ENCODE measurements at places on chromosomes 6 and 20.

- no peak for DNase-seq
Measured at GRCh38 chr6:34346175-34347119, 46.0 kb downstream of the NUDT3 start.

DNA sequence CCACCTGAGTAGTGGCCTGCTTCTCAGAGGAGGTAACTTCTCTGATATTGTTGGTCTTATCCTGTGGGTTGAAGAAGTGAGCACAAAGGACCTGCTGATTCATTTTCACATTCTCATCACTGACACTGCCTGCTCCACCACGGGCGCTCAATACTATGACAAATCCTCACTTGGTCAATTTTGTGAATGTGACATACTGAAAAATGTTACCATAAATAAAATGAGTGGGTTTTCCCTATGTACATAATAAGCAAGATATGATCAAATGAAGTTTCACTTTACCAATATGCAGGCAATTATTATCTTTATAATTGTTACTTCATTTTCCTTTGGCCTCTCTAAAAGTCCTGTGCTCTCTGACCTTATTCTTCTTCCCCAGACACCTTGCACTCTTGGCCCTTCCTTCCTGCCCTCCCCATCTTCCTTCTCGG is 71.5 kb upstream of the RIPOR2 start:
- DNase-seq, result no peak

DNA sequence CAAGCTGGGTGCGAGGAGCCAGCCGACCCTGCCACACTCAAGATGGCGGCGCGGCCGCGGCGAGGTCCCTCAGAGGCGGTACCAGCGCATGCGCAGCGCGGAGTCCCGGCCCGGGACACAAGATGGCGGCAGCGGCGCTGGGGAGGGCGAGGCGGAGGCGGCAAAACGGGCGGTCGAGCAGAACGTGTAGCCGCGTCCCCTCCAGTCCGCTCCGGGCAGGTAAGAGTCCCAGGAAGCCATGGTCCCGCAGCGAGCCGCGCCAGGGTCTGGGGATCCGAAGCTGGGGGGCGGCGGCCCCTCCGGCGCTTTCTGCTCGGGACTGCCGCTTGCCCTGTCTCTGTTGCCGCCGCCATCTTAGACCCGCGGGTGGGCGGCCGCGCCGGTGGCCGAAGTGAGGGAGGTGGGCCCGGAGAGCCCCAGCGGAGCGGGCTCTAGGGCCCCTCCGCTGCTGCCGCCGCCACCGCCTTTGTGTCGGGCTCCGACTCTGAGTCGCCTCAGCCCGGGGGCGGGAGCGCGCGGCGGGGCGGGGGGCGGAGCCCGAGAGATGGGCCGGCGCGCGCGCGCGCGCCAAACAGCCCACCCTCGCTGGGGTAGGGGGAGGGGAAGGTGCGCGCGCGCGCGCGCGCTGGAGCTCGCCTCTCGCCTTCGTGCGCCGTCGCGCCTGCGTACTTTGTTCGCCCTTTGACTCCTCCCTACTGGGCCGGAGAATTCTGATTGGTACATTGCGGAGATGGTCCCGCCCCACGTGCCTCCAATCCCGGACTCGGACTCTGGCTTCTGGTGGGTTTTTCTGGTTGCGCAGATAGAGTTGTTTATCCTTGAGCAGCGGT is at the start of gene PCIF1:
TSS of gene PCIF1 (plus strand) at position 98 of the 830 bp plus-strand sequence. CDS start 4,317 bp downstream, outside the sequence.
- peak; percentile 90 for DNase-seq

DNA sequence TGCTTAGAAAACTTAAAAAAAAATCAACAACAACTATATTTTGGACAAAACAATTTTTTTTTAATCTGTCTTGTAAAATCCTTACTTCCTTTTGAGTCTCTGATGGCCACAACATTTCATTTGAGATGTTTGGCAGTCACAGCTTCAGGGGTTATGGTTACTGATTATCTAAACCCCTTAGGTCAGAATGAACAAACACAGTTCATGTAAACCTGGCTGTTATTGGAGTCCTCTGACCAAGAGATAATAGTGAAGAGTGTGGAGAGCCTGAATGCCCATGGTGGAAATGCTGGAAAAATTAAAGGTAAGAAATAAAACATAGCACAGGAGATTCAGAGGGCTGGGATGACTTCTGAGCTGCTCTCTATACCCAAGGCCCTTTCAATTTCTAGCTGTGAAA is 38.2 kb downstream of the TMX4 start:
- DNase-seq, result no peak

DNA sequence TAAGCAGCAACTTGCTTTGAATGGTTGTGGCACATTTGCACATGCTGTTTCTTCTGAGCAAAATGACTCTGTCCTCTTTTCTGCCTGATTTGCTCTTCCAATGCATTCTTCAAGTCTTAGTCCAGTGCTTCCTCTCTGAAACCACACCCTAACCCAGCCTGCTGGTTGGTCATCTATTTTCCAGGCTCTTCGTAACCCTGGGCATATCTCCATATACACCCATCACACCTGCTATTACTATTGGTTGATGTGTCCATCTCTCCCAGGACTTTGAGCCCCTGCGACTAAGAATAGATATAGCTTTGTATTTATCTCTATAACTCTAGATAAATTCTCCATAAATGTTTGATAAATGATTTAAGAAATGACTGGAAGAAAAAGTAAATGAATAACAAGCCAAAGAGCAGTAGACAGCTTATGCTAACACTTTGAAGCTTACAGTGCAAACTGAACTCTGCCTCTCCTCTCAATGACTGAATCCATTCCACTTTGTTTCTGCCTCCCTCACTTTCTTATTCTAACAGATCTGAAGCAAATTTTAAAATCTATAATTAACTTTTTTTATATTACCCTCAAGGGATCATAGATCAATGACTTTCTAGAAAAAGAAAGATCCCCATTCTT is 59.7 kb upstream of the NT5E start:
- no peak for DNase-seq

GRCh38 chr20:51639206-51639832 is 96.8 kb upstream of the NFATC2 start:
- DNase-seq, result no peak

DNA sequence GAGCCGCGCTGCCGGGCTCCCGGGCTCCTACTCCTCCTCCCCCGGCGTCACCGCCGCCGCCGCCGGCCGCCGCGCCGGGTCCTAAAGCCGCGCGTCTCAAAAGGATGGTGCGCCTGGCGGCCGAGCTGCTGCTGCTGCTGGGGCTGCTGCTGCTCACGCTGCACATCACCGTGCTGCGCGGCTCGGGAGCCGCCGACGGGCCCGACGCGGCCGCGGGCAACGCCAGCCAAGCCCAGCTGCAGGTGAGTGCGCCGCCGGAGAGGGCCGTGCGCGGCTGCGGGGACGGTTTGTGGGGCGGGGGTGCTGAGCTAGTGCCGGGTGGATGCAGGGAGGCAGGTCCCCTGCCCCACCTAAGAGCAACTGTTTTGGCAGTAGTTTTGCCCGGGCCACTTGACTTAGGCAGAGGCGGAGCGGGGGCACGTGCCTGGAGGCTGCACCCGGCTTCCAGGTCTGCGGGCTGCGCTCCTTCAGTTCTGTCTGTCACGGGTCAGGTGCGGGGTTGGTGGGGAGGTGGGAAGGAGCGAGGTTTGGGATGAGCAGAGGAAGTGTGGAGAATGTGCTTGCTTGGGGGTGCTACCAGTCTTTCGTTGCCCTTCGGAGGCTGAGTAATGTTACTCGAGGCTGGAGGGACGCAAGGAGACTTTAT is 722 bp downstream of the ISM1 start:
- peak; percentile 14 for DNase-seq

- DNase-seq, result no peak
Measured at GRCh38 chr6:159212525-159213280, 43.5 kb downstream of the FNDC1 start.

GRCh38 chr20:61719691-61720347 is 345.9 kb downstream of the TAF4 start:
- DNase-seq, result no peak

DNA sequence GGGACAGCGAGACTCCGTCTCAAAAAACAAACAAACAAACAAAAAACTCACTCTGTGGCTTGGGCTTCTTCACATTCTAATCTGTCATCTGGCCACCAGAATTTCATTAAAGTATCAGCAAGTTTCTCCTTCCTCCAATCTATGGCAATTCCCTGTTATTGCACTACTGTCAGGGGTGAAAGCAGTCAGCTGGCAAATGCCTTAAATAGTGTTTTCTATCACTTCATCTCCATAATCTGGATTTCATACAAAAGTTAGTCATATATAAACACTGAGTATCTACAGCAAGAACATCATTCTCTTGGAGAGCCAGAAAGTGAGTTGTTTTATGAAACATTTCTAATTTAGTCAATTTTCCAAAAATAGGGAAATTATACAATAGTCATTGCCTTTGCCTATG is 56.1 kb downstream of the PHACTR3 start:
- no peak for DNase-seq

DNA sequence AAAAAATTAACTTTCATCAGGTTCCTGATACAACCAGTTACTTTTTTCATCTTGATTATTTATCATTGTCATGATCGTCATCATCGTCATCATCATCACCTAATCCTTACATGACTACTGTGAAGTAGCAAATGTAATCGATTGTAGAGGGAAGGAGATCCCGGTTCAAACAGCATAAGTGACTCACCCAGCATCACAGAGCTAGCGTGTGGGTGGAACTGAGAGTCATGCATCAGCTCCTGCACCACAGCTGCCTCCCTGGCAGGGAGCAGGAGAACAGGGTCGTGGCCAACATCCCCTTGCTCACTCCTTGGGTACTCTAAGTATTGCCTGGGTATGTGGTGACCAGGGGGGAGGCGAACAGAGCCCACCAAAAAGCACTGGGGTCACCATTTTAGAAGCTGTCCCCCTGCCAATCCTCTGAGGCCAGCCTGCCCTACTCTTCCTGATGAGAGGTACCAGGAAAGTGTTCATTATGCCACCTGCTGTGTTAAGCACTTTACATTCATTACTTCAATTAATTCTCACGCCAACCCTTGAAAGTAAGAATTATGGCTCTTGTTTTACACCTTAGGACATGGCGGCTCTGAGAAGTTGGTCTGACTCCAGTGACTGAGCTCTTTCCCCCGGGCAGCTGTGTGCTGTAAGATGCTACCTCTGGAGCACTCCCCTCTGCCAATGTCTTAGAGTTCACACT is 425.2 kb downstream of the CD83 start:
- DNase-seq, result no peak

DNA sequence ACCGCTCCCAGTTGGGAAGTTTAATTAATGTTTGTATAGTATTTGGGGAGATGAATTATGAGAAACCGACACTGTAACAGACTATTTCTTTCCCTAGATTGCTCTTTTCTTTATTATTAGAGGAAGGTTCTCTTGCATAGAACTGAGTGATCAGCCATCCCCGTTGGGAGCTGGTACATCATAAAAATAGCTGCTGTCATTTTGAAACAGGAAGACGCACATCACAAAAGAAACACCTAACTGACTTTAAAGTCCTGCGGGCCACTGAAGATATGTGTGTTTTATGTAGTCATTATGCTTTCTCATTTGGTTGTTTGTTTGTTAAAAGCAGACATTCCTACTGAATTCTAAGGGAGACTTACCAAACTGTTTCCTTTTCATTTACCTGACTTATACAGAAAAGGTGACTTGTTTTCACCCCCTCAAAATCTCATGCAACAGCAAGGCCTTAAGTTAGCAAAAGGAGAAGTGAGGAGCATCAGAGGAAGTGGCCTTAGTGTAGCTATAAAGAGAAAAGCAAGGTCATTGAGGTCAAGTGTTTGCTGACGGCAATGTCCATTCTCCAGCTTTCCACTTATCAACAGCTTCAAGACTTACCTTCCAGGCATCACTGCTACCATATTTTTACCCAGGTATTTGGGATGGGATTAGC is 91.0 kb downstream of the PKHD1 start:
- DNase-seq, result no peak

GRCh38 chr6:147283460-147283859 is 79.2 kb downstream of the STXBP5 start:
- no peak for DNase-seq

GRCh38 chr6:53827531-53827930 is 32.7 kb downstream of the LRRC1 start:
- no peak for DNase-seq

DNA sequence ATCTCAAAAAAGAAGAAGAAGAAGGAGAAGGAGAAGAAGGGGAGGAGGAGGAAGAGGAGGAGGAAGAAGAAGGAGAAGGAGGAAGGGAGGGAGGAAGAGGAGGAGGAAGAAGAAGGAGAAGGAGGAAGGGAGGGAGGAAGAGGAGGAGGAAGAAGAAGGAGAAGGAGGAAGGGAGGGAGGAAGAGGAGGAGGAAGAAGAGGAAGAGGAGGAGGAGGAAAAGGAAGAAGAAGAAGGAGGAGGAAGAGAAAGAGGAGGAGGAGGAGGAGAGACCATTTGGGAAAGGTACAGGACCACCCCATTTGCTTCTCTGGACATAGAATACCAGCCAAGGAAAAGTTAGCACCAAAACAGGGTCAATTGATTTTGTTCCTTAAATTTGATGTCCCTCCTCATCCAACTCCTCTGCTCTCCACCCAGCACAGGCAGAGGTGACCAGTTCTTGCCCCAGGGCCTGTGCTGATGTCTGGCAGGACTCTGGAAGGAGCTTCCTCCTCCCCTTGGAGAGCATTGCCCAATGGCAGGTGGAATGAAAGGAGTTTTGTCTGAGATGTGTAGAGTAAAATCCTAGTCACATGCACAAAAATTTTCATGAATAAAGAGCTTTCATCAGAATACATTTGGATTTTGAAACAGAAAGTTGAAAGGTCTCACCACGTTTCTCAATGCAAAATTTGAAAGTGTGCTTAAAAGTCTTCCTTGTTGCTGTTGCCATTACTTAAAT is 182.9 kb downstream of the LY86 start:
- DNase-seq, result no peak

- DNase-seq, result no peak
Measured at GRCh38 chr6:57109880-57110279, 19.9 kb downstream of the ZNF451 start.

GRCh38 chr6:157978021-157978783 is 3.5 kb upstream of the SYNJ2 start:
- no peak for DNase-seq

GRCh38 chr6:8075704-8076103 is 11.5 kb upstream of the BLOC1S5 start:
- DNase-seq, result no peak

DNA sequence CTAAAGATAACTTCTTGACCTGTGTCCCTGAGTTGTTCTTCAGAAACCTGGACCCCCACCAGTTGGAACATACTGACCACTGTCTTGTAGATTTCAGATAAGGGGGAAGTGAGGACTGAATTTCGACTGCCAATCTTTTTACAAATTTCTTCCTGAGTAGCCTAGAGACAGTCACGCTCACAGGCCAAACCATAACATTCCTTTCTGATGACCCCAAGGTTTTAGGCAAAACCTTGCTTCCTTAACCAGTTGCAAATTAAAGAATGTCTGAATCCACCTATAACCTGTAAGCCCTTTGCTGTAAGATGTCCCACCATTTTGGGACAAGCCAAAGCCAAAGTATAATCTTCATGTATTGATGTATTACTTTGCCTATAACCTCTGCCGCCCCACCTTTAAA is 306.9 kb downstream of the LRFN2 start:
- DNase-seq, result no peak

- DNase-seq, result no peak
Measured at GRCh38 chr20:14148042-14148441, 152.7 kb downstream of the MACROD2 start.

- DNase-seq, result no peak
Measured at GRCh38 chr6:71879016-71879415, 7.3 kb upstream of the RIMS1 start.

- no peak for DNase-seq
Measured at GRCh38 chr6:93801101-93801847, 381.9 kb upstream of the EPHA7 start.
